Muscle of back (tissue), 13 donors: ENCODE measurements at places on chromosomes 7 and 10. TPM values are rescaled to one million over a fixed set of nuclear protein-coding genes. Genes with fewer than 3 reads are reported as not detected.

DNA sequence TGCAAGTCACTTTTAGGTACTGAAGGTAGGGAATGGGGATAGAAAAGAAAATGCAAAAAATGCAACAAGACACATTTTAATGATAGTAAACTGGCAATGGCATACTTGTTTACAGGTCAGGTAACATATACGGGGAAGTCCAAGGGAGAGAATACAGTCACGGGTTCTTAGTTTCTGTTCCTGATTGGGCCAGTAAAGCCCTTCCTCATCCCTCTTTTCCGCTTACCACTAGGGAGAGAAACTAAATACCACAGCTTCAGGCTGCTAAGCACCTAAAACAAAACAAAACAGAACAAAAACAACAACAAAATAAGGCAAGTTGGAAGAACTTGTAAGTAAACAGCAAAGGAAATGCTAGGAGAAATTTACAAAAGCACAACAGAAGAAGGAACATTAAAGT, 65.2 kb upstream of the OGDHL start:
- DNase-seq = no peak

SH2D4B gene
- polyA plus RNA-seq = not detected

- no peak for DNase-seq
These were observed 209.9 kb upstream of the TBX20 start for GRCh38 chr7:35463751-35464150.

FAS gene
- polyA plus RNA-seq = 7.9 TPM

DNA sequence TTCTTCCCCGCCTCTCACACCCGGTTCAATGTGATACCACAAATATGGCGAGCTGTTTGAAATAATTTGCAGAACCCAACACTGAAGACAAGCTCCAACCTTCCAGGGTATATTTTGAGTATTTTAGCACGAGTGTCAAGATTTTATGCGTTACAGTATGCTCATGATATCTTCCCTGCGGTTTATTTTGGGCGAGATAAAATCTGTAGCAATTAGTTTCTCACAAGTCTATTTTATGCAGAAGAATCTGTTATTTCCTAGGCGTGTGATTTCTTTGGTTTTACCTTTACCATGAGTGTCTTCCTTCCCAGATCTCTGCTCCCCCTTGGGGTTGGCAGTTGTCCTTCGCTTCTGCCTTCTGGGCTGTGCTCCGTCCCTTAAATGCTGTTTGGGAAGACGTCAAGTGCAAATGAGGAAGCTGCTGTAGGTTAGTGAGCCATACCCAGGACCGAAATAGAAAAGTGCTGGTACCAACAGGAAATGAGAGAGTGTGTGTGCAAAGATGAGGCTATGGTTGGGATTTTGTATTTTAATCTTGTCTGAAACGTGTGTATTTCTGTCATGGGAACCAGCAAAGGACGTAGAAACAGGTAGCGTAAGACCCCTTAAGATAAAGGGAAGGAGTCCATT, 299.8 kb downstream of the KLF6 start:
- DNase-seq = no peak

GRCh38 chr7:17301471-17302456, 3.3 kb downstream of the AHR start:
- no peak for DNase-seq

GRCh38 chr7:1995426-1995825, 237.3 kb downstream of the MAD1L1 start:
- DNase-seq = no peak

- no peak for DNase-seq
These were observed 79.7 kb downstream of the LHPP start for GRCh38 chr10:124541076-124541903.

DNA sequence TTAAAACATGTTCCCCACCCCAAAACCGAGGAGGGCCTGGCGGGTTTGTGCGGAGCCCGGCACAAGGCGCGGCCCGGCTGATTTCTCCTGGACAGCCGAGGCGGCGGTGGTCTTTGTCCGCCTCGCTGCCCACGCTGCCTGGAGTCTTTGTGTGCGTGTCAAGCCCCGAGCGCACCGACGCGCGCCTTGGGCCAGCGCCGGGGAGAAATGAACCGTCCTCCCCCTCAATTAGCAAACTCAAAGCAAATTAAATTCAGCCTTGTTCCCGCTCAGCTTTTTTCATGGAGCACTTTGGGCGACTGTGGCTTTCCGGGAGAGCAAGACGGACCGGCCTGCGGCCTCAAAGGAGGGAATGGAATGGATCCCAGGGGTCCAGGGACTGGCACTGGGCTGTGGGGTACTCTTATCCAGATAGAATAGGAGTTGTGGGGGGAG, 4.1 kb downstream of the EMX2 start:
- DNase-seq = peak; percentile 61

- DNase-seq = no peak
These were observed 63.9 kb upstream of the NANOS1 start for GRCh38 chr10:118965645-118966044.

LAMB1 gene
- polyA plus RNA-seq = 493 TPM

DNA sequence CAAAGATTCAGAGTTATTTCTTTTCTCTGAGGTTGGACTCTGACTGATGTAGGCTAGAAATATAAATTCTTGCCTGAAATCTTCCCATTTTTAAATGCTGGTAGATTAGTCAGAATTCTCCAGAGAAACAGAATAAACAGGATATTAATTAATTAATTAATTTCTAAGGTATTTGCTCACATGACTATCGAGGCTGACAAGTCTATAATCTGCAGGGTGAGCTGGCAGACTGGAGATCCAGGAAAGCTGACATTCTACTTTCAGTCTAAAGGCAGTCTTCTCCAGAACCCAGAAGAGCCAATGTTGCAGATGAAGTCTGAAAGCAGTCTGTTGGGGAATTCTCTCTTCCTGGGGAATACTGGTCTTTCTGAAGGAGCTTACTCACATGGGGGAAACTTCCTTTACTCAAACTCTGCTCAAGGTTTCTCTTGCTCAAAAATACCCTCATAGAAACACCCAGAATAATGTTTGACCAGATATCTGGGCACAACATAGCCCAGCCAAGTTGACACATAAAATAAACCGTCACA, 189.7 kb downstream of the KIF20B start:
- no peak for DNase-seq

C7orf33 gene
- polyA plus RNA-seq = 0.60 TPM

DNA sequence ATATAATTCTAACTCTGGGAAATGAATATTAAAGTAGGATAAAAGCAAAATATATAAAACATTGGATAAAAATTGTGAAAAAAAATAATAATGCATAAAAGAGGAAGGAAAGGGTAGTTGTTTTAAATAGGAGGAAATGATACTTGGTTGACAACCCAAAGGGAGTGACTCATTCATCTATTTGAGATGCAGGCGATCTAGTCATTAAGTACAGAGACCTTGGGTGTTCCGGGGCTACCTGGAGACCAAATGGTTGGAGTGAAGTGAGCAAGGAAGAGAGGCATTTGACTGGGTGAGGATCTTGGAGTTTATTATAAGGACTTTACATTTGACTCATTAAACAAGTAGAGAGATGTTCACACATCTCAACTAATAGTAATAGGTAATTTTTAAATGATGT, 111.0 kb downstream of the LRRTM3 start:
- DNase-seq = no peak

DNA sequence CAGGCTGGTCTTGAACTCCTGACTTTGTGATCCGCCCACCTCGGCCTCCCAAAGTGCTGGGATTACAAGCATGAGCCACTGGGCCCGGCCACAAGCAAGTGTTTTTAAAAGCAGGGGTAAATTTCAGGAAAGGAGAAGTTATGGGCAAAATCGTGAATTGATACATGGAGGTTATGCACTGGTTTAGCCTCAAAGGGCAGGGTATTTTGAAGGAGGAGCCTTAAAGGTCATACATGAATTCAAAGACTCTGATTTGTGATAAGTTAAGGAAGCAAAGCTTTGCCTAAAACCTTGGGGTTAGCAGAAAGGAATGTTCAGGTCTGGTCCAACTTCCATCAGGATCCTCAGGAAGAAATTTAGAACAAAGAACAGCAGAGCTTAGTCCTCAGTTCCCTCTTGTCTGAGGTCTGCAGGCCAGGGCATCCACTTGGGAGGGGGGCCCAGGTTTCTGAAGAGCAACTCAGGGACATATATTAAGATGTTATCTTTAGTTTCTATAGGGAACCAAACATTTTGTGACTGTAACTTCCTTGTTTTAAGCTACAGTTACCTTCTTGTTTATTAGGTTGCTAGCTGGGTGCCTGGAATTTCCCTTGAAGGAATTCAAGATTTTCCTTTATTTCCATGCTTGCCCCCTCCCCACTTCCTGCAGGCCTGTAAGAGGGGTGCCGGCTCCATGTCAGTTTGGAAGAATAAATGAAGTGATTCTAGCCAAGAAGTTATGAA, 2.8 kb upstream of the REPIN1 start:
- DNase-seq = no peak

PIP gene
- not detected for polyA plus RNA-seq

DNA sequence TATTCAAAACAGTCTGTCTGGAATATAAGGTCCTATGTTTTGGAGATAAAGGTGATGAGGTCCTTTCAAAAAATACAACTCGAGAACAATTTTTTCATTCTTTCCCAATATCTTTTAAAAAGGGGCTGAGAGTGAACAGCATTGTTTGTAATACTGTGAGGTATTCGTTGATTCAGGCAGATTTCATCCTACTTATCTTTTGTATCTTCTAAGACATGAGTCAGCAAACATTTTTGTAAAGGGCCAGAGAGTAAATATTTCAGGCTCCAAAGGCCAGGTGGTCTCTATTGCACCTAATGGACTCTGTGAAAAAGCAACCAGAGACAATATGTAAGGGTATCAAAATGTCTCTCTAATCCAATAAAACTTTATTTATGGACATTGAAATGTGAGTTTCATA, 8.1 kb upstream of the ANK3 start:
- DNase-seq = no peak

GRCh38 chr10:123554656-123555055, 111.5 kb upstream of the GPR26 start:
- DNase-seq = no peak

GRCh38 chr7:95056107-95056739, 148.8 kb downstream of the PPP1R9A start:
- DNase-seq = peak; percentile 77

DNA sequence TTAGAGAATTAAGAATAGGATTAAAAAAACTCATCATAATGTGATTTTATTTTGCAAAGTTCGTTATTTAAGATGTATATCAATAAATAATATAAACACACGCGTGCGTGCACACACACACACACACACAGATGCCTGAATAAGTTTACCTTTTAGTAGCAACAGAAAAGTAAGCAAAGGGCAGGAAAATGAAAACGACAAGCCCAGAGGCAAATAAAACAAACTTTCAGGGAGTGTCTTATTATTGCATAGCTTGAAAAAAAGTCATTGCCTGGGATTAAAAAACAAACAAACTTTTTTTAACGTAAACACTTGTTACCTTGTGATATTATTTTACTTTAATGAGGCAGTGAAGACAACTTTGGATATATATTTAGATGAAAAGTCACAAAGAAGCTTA, 226.4 kb downstream of the BAMBI start:
- no peak for DNase-seq

DNA sequence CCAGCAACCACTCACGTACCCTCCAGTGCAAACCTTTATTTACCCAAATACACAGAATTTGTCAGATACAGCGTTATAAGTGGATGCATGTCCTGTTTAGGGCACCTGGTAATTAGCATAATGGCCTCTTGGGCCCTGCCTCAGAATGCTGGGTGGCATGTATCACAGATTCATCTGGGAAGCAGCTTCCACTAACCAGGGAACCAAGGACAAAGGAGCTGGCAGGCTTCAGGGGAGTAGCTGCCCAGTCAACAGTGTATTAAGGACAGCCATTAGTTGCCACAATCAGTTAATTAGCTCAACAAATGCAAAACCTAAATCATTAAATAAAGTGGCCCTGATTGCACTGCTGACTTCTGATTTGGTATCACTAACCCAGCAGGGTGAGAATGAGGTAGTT, 105.7 kb downstream of the RAPGEF5 start:
- DNase-seq = no peak

DNA sequence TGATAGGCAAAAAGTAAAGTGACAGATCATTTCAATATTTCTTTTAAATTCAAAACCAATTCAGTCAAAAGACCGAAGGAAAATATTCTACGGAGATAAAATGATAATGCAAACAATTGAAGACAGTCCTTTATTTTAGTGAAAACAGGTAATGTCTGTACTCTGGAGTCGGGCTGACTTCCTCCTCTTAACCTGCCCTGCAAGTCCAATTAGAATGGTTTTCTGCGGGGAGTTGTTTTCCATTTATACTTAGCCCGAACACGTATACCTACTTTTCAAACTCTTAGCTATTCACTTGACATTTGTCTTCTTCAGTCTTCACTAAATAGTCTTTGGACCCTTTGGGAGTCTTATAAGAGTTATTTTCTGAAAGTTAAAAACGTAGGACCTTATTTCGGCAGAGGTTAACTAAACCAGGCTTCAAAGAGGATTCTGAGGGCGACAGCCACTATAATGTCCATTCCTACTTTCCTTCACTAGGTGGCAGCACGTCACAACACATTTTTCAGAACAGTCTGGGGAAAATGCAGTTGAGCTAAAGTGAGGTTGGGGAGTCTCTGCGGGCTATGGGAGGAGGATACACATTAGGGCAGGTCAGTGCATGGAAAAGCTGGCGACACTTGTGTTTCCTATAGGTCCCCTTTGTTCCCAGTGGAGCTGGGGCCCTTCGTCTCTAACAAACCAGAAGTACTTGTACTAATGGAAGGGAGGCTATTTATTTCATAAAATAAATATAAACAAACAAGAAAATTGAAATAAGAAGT, 472.0 kb downstream of the KCNMA1 start:
- DNase-seq = peak; percentile 66

CALCR gene
- polyA plus RNA-seq = 11.2 TPM

ACTR1A gene
- polyA plus RNA-seq = 78.8 TPM

DNA sequence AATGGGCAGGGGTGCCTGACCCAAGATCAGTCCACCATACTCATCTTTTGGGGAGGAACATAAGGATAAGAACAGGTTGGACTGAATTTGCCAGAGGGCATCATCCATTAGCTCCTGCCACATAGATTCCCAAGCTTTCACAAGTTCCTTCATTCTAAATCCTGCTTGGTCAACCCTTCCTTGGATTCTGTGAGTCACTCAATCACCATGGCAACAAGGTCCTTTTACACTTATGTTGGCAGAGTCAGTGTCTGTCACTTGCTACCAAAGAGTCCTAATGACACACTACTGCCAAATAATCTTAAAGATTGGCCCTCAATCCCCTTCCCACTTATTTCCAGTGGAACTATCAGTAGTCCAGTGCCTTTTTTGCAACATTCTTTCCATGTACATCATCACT, 5.0 kb upstream of the LGI1 start:
- no peak for DNase-seq

- DNase-seq = no peak
These were observed 927 bp upstream of the ALOX5 start for GRCh38 chr10:45373003-45373575.

DNA sequence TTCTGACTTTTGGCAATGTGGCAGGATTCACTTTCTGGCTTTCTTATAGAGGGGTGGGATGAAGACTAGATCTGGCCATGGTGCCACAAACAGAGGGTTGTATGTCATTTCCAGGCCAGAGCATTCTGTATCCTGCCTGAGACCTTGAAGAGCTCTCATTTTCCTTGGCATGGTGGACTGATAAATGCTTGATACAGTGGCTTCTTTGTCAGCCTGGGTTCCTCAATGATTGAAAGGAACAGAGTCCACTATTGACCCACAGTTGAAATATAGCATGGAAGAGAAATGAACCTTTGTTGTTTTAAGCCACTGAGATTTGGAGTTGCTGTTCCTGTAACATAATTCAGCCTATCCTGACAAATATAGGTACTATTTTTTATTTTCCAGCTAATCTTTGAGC, 462.7 kb downstream of the SUGCT start:
- DNase-seq = no peak

INMT gene
- 7.0 TPM for polyA plus RNA-seq
